ENCODE measurements at places on chromosomes 3 and 15.

GRCh38 chr3:186784820-186785494 lies 1.6 kb downstream of the EIF4A2 start:
- DNase-seq = no peak

GRCh38 chr3:131324923-131325322 lies 56.7 kb upstream of the NUDT16 start:
- no peak for DNase-seq

DNA sequence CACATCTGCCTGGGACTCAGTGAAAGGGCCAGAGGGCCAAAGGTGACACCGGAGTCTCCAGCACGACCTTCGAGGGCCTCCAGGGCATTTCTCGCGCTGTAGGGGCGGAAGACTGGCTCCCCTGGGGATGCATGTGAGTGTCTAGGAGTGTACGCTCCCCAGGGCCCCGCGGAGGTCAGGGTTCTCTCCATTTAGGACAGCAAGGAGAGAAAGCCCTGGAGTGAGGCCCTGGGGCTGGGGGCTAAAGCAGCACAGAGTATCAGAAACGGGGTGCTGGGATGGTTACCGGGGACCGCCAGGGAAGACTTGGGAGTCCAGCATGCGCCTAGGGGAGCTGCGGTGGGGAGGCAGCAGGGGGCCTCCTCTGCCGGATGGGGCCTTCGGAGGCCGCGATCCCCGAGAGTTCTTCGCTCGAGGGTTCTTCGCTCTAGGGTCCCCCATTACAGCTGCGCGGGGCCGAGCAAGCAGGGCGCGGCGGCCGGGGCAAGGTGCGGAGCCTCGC lies 595 bp upstream of the APBA2 start:
- DNase-seq = no peak

DNA sequence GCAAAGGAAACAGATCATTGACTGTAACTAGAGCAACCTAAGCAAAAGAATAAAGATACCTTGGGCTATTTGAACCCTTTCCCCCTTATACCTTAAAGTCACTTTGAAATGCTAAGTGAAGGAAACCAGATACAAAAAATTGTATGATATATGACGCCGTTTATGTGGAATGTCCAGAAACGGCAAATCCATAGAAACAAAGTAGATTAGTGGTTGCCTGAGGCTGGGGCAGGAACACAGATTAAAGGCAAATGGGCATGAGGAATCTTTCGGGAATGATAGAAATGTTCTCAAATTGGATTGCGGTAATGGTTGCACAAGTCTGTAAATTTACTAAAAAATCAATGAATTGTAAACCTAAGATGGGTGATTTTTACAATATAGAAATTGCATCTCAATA lies 160.1 kb upstream of the CCDC54 start:
- DNase-seq = no peak

DNA sequence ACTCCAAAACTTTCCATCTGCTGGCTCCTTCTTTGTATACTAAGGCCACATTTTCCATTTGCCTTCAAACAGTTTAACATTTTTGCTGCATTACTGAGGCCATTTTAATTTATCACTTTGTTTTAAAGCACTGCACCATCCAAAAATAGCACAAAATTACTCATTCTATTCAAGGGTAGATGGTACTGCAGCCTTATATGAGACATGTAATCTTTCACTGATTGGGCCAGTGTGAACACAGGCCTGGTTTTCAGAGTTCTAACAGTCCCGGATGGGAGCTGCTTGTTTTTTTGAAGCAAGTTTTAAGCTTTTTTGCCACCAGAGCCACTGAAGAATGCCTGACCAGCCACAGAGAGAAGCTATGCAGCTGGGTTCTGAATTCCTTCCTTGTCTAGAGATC lies 172.3 kb upstream of the TSC22D2 start:
- DNase-seq = no peak

GRCh38 chr15:56491110-56491722 lies 26.3 kb upstream of the MNS1 start:
- DNase-seq = peak; percentile 55

- DNase-seq = no peak
Measured at GRCh38 chr3:4864503-4864902, 114.7 kb upstream of the BHLHE40 start.

DNA sequence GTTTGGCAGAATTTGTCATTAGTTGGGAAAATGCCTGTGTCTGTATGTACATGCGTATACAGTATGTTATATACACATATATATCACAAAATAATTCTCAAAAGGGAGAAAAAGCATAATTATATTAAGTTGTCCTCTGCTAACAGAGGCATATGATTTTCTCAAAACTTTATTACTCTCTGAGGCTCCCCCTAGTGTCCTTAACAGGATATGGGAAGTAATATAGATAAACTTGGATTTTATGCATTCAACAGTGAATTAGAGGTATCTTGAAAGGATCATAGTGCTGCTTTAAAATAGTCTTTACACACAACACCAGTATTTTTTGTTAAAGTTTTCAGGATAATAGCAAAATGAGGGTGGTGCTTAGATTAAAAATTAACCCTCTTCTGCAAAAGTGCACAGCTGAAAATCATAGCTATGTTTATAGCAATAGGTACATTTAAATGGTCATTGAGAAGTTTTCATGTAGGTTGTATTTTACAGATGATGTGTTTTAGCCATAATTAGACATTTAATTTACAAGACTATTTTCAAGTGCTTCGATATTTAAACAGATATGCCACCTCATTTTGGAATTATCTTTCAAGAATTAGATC lies 454.0 kb upstream of the ROBO2 start:
- DNase-seq = no peak

DNA sequence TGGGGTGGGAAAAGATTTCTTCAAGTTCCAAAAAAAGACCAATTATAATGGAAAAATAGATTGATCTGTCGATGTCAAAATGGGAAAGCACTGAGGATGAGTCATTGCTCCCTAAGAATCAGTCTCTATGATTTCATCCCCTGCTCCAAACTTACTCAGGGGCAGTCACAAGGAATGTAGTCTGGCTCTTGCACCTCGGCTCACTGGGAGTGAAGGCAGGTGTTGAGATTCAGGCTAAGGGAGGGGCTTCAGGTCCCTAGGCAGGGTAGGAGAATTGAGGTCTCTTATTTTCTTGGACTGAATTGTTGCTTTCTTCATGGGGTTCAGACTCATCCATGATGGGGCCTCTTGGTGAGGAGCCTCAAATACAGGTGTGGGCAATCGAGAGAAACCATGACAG lies 14.2 kb downstream of the ESYT3 start:
- no peak for DNase-seq

DNA sequence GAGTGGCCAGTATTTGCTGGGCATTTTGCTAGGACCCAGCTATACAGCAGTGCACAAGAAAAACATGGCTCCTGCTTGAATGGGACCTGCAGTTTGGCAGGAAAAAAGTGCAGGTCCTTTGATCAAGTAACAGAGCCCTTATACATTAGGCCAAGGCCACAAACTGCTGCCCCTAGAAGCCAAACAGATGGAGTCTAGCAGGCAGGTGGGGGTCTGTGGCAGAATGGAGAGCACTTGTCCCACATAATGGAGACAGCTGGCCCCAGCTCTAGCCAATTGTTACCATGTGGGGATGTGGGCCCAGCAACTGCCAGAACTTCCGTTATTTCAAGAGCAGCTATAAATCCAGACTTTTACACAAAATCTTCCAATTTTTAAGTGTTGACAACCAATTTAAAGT lies 79.3 kb downstream of the SHQ1 start:
- DNase-seq = no peak

- no peak for DNase-seq
Measured at GRCh38 chr15:96359616-96360521, 29.4 kb downstream of the NR2F2 start.

DNA sequence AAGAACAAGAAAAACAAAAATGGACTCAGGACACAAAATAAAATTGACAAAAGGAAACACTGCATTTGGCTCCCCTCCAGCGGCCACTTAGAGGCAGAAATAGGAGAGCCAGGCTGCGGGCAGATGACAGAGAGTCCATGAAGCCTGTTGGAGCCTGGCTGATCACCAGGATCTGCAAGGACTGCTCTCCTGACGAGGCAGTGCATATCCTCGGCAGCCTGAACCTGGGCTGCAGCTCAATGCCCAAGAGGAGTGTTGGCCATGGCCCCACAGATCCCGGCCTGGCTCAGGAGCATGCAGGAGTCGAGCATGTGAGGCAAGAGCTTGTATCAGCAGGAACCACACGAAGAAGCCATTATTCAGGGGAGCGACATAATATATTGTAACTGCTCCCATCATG lies 199.8 kb downstream of the STT3B start:
- no peak for DNase-seq

GRCh38 chr15:69015591-69015990 lies 1.1 kb downstream of the NOX5 start:
- DNase-seq = no peak

- DNase-seq = no peak
Measured at GRCh38 chr3:172177046-172177445, 137.7 kb downstream of the FNDC3B start.

- no peak for DNase-seq
Measured at GRCh38 chr3:49716691-49717210, 2.7 kb downstream of the AMIGO3 start.

- no peak for DNase-seq
Measured at GRCh38 chr15:88882785-88883184, 12.6 kb downstream of the HAPLN3 start.

- DNase-seq = no peak
Measured at GRCh38 chr15:74179983-74180880, 6.7 kb downstream of the ISLR start.

DNA sequence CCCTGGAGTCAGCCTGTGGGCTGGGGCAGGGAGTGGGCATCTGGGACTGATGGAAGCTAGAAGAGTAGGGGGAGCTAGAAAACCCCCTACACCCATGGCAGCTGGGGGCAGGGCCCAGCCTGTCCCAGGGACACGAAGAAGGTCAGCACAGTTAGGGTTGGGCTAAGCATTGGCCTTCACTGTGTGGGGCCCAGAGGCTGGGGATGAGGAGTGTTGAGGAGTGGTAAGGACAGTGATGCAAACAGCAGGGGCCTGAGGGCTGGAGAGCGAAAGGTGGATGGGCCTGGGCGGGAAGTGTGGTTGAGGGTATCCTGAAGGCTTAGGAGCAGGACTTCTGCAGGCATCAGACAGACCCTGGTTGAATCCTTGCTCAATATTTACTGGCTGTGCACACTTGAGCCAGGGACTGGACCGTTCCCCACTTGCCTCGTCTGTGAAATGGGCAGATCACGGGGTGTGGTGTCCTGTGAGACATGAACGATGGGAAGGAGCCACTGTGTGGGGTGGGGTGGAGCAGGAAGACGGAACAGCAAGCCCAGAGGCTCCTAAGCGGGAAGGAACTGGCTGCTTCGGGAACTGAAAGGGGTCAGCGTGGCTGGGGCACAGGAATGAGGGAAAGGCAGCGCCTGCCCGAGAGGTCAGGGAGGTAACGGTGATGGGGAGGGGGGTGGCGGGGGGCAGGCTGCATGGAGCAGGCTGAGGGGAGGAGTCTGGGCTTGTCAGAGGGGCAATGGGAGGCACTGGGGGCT lies 7.3 kb downstream of the PRKCD start:
- no peak for DNase-seq

DNA sequence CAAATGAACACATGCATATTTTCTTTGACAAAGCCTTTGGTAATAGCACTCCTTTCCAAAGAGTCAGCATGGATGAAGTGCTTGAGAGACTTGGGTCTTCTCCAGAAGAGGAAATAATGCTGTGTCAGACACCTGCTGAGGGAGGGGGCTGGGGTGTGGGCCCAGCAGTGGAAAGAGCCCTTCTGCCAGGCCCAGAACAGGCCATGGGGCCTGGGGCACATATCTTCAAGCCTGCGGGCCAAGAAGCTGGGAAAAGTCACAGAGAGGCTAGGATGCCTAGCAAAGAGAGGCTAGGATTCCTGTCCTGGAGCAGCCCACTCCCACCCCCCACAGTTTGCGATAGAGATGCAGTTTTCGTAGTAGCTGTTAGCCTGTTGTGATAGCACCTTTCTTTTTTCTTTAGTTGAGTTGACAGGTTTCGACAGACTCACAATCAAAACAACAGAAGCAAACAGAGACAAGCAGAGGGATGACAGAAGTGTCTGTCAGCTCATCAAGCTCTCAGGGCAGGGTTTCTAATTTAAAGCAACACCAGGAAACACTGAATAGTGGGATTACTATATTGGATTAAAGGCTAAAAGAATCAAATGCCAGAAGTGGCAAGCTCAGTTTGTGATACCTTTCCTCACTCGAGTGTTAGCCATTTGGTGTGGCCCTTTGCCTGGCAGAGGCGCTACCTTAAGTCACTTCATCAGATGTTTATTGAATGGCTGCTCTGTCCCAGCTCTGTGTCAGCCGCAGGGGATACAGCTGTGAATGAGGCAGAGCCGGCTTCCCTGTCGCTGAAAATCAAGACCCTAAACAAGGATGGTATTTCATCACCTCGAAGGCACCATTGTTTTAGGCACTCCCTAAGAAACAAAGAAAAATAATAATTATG lies 19.0 kb downstream of the CMTM7 start:
- no peak for DNase-seq

DNA sequence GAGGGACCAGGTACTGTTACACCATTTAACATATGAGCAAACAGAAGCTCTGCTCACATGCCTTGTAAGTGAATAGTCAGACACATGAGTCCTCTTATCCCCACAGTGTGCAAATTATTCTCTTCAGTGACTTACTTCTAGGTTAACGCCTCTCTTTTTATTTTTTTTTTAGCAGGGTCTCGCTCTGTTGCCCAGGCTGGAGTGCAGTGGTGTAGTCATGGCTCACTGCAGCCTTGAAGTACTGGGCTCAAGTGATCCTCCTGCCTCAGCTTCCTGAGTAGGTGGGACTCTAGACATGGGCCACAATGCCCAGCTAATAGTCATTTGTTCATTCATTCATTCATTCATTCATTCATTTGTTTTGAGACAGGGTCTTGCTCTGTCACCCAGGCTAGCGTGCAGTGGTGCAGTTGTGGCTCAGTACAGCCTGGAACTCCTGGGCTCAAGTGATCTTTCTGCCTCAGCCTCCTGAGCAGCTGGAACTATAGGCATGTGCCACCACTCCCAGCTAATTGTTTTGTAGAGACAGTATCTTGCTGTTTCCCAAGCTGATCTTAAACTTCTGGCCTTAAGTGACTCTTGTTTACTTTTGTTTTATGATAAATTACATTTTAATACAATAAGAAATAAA lies 94.7 kb downstream of the LRRC28 start:
- DNase-seq = no peak

GRCh38 chr15:69783211-69783610 lies 314.5 kb downstream of the TLE3 start:
- DNase-seq = no peak

DNA sequence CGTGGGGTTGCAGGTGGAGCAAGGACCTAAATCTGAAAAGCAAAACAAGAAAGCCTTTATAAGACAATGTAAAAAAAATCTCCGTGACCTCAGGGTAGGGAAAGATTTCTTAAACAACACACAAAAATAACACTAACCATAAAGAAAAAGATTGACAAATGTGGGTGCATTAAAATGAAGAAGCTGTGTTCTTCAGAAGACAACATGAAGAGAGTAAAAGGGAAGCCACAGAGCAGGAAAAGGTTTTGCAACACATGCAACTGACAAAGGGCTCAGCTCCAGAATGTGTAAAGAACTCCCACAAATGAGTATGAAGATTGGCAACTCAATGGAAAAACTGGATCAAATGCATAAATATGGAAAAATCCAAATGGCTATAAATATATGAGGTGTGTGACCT lies 74.2 kb downstream of the MAGEF1 start:
- no peak for DNase-seq

All from stimulated activated CD4-positive, alpha-beta T cell treated with anti-CD3 and anti-CD28 coated beads, Interleukin-4, amount 100 ng/mL, for 1 hour (primary cell).